Right ventricle myocardium superior (tissue), 1 donor: ENCODE measurements at places on chromosomes 2 and 18. TPM values are rescaled to one million over a fixed set of nuclear protein-coding genes. Genes with fewer than 3 reads are reported as not detected.

CACNB4 gene
- 0.46 TPM for total RNA-seq

TMEM247 gene
- not detected for total RNA-seq

GKN2 gene
- not detected for total RNA-seq

KIAA2012 gene
- total RNA-seq, result not detected

- peak; percentile 53 for DNase-seq
Measured at GRCh38 chr2:156320486-156321098, 11.9 kb downstream of the NR4A2 start.

DNA sequence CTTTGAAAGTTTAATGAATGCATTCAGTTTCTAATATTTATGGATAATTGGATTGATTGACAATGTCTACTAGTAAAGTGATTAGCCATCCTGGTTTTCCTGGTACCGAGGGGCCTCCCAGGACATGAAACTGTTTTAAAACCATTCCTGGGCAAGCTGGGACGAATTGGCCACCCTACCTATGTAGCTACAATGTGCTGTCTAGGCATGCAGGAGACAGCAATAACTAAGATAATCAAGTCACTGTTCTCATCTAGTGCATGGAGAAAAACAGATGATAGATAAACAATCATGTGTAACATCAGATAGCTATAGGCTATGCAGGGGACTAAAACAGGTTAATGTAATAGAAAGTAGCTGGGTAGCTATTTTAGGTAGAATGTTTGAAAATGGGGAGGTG is 67.1 kb downstream of the PMAIP1 start:
- no peak for DNase-seq

GRCh38 chr2:212777020-212777491 is 238.5 kb upstream of the ERBB4 start:
- DNase-seq, result no peak

GRCh38 chr2:773256-774160 is 96.3 kb upstream of the TMEM18 start:
- no peak for DNase-seq

DNA sequence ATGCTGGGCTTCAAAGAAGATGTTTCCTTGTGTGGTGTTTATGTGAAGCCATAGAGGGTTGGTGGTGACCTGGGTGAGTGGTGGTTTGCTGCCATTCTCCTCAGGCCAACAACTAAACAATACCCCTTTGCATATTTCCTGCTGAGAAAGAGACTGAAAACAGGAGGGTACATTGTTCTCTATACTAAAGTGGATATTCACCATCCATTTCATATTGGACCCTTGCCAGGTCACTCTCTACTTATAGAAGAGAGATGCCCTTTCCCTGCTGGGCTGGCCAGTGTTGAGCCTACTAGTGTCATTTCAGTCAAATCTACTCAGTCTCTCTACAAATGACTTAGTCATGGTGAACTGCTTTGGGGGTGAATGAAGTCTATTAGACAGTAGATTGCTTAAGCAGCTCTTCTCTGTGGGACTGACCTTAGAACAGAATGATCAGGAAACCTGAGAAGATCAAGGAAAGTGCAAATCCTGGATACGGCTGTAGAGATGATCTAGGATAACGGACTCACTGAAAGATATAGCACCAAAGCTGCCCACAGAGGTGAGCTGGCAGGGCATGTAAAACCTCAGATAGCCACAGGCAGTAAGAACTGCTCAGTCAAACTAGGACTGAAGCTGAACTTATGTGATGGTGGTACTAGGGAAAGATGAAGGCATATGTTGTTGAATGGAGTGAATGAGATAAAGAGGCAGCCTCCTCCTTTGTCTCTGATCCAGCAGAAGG is 154.9 kb downstream of the MYO3B start:
- no peak for DNase-seq

GRCh38 chr2:136207030-136207623 is 89.2 kb upstream of the CXCR4 start:
- peak; percentile 54 for DNase-seq

DNA sequence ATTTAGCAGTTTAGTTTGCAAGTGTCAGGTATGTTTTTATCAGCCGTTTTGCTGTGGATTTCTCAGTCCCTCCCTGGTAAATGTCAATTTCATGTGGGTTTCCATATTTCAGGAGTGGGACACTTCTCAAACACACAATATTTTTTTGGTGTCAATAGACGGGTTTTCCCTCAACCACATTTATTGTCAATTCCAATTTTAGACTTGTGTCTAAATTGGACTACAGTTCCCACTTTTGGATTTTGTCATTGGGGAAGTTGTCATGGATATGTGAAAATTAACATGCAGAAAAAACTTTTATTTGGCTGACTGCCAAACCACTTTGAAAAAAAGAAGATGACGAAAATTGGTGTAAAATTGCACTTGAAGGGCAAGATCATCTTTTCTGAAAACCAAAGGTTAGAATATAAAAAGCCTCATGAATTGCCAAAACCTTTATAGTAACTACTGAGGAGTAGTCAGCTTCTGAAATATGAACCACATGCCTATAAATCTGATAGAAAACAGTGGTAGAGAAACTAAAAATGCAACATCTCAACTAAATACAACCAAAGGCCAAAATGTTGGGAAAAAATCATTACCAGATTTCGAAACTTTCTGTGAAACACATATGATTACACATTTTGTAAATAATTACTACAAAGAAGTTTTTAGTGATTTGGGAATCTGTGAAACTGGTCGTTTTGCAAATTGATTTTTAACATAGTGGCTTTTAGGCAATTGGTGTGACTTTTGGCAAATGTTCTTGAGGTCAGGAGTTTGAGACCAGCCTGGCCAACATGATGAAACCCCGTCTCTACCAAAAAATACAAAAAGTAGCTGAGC is 106.4 kb downstream of the BCL2L11 start:
- no peak for DNase-seq

DNA sequence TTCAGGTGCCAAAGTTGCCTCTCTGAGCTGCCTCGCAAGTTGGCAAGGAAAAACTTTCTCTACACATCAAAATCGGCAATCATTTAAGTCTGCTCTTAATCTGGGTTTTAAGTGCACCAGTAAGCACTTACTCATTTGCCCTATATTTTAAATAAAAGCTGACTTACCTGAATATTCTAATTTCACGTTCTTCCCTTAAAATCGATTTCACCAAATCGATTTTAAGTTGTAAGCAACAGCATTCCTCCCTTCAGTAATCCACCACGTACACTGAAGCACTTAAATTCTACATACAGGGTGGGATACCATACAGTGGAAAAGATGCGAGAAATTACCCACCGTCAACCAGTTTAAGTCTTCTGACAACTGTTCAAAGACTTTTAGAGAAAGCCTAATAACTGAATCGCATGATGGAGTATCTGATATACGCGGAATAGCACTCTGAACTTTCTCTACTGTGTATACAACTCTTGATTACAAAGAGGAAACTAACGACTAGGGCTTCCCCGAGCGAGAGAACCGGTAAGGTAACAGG is 1.6 kb downstream of the PPP3R1 start:
- DNase-seq, result no peak
